Erythroblast (primary cell): ENCODE measurements at places on chromosomes 16 and 17.
A peak's percentile ranks its signal among the peaks of the same experiment; 100 is the strongest.

DNA sequence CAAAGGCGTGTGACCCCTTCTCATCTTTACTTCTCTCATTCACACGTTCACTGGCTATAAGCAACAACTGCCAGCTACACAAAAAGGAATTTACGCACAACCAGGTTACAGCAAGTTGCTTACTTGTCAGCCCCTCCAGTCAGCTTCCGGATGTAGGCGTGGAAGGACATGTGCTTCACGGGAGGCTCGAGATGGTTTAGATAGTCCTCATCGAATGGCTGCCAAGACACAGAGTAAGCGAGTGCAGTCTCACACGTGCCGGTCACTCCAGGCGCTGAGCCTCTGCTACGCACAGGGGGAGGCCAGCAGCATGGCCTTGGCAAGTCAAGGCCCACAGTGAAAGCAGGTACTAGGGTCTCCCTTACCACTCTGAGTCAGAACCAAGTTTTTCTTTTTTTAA lies 28.3 kb downstream of the NPLOC4 start:
- DNase-seq, result no peak

DNA sequence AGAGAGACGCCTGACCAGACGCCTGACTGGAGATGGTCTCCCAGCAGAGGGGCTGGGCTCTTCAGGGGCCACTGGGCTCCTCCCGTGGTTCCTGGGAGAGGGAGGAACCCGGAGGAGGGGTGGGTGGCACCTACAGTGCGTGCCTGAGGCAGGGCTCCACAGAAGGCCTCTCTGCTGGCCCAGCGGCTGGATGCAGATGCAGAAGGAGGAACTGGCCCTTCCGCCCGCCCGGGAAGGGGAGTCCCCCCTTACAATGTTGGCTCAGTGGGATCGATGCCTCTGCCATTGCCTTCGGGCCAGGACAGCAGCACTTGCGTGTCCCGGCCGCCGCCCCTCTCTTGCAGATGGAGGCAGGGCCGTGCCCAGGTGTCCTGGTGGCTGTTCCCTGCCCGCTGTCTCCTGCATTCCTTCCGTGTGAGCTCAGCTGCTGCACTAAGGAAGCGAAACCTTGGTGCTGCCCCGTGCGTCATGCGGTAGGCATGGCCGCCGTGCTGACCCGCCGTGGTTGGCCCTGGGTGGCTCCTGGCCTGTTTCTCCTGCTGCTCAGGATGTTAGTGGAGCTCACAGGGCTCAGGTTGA lies 15.1 kb downstream of the BAIAP2 start:
- no peak for DNase-seq

DNA sequence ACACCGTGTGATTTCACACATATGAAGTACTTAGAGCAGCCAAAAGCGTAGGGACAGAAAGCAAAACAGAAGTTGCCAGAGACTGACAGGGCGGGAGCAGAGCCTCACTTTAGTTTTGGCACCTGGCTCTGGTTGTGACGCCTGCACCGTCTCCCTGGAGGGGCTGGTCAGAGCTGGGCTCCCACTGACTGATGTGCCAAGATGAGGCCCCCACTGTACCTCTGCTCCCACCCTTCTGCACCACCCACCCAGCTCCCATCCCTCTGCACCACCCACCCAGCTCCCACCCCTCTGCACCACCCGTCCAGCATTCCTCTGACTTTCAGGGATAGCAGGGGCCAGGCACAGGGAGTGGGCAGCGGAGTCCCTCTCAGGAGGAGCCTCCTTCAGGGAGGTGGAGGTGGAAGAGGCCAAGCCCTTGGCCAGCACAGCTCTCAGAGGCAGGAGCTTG lies 3.2 kb upstream of the PRSS21 start:
- DNase-seq, result no peak

DNA sequence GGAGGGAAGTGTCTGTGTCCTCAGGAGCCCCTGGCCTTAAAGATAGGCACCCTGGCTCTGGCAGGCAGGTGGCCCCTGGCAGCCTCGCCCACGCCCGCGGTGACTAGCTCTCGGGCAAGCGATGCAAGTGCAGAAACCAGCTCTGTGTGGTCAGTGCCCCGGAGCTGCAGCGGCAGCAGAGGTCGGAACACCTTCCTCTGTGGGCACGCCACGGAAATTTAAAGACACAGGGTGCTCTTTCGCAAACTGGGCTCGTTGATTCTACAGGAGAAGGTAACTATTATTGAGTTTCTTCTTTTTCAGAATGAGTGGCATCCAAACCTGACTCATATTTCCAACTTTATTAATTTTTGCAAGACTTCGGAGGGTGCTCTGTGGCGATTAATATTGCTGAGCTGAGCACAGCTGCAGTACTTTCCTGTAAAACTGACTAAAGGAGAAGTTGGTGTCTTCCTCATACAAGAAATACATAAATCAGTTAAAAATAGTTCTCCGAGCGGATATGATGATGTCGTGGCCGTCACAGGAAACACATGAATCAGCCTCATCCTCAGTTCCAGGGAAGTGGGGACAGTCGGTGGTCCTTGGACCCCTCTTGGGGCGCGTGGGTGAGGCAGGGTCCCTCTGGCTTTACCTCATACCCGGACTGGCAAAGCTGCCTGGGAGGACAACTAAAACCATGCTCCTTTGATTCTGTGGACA lies 120.2 kb downstream of the METRNL start:
- no peak for DNase-seq

DNA sequence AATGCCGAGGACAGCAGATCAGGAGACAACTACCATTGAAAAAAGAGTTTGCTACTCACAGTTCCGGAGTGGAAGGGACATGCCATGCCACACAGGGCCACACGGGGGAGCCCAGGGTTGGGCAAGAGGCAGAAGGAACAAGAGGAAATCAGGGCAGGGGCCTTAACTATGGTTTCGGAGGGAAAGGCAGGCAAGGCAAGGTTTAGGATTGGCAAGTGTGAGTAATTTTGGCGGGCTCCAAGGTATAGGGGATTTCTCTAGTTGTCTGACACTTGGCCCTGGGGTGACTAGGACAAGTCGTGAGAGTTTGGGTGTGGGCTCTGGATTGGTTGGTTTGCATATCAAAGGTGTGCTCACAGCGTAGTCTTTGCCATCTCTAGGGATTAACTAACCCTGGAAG lies 27.0 kb upstream of the NTN1 start:
- DNase-seq, result peak; percentile 15
